ENCODE measurements at places on chromosomes 12 and 14. TPM values are rescaled to one million over a fixed set of nuclear protein-coding genes. Genes with fewer than 3 reads are reported as not detected.

DNA sequence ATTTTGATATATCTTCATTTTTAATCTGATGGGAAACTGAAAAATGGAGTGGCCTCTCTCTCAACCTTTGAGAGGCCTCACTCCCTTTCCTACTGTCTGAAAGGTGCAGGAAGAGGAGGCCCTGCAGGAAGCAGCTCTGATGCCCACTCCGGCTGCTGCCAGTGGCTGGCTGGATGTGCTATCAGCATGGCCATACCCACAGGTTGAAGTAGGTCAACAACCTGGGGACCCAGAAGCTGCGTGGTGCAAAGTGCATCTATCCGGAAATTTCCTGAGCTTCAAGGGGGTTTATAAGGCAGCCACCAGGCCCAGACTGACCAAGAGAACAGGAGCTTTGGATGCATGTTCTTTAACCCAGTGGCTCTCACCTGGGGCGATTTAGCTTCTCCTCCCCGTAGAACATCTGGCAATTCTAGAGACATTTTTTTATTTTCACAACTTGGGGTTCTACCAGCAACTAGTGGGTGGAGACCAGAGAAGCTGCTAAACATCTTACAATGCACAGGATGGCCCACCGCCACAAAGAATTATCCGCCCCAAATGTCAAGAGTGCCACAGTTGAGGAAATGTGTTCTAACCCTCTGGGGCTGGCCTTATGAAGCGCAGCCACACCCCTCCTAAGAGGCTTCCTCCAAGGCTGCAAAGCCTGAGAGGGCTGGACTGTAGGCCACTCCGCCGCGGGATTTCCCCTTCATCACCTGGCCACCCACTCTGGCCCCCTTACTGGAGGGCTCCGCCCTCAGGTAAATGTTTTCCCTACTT, 8.2 kb upstream of the BATF start:
- no peak for DNase-seq

DNA sequence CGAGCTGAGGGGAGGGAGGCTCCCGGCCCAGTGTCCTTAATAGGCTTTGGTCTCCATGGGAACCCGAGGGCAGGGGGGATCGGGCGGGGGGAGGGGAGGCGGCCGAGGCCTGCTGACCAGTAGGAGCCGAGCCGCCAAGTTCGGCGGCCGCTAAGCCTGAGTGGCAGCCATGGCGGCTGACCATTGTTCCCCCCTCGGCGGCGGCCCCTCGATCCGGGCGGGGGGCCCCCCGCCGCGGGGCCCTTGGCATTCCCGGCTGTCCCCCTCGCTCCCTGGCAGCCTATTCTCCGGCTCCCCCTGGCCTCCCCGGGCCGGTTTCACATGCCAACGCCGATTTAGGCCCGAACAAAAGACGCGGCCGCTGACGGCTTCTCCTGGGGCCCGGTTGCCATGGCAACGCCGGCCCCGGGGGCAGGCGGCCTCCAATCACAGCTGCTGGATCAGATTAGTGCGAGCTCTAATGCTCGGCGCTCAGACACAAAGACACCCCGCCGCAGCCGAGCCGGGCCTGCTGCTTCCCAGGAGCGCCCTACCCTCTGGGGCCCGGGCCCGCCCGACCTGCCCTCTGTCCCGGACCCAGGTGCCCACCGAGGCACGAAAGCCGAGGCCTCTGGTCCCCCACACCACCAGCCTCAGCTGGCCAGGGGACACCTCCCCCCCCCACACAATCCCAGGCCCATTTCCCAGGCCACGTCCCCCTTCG, 7.3 kb downstream of the MSI1 start:
- no peak for DNase-seq

DNA sequence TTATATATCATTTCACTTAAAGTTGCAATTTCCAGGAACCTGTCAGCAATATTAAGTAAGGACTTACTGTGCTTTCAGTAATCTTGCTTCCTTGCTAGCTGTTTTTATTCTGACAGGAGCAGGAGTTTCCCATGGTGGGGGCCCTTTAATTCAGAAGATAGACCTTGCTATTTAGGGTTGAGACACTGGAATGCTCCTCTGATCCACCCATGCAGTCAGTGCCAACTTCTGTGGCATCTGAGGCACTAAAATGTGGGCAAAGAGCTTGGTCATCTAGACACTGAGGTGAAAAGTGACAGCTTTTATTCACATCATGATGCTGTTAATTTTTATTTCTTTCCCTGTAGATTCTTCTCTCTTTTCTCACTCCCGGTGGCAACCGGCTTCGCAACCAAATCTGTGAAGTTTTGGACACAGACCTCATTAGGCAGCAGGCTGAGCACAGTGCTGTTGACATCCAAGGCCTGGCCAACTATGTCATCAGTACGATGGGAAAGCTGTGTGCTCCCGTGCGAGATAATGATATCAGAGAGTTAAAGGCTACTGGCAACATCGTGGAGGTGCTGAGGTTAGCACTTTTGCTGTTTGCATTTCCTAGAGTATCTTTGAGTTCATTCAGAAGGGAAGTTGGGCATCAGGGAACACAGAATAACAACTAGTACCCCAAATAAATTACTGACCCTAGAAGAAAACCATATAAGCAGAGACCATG, 18.8 kb downstream of the TCP11L2 start:
- DNase-seq: no peak

DNA sequence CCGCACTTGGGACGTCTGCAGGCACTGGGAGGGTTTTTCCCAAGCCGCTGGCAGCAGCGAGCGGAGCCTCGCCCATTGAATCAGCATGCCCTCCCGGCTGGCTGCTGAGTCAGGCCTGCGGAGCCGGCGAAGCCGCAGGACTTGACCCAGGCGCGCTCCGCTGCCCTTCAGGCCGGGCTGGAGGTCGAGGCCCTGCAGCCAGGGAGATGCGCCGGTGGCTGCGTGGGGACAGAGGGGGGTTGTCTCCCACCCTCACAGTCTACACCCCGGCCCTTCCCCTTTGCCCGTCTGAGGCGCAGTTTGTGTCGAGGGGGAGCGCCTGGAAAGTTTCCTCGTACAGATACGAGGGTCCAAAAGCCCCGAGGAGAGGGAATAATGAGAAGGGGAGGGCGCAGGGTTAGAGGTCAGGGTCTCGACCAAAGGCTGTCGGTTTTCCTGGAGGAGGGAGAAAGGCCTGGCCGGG, 759 bp upstream of the KLC1 start:
- peak; percentile 44 for DNase-seq

DNA sequence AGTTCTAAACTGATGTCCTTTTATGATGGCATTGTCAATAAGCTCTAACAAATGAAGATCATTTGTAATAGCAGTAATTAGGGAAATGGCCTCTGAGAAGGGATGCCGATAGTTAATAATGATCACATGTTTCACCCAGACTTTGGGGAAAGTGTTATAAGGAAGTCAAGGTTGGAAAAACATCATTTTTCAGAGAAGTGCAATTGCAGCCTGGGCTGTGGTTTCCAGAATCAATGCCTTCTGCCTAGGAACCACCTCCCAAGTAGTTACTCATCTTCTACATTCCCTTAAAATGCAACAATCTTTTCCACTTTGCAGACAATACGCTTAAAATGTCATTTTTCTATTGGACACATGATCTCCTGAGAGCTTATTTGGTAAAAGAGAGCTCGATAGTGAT, 879 bp downstream of the EDDM3A start:
- no peak for DNase-seq

ADAM21 gene
- not detected for total RNA-seq

HOMEZ gene
- total RNA-seq: 11.6 TPM
